T-helper 2 cell treated with Interferon-gamma antibody and Interleukin-4, amounts not matched to agents 100 ng/mL and 5 ng/mL, for 36 hours (primary cell): ENCODE measurements at places on chromosomes 4 and X. TPM values are rescaled to one million over a fixed set of nuclear protein-coding genes. Genes with fewer than 3 reads are reported as not detected.

The SGMS2 gene
- total RNA-seq = 0.05 and 0.25 TPM in 2 replicates

The STS gene
- total RNA-seq = 1.7 and 2.0 TPM in 2 replicates

The KLF3 gene
- total RNA-seq = 15.5 and 17.0 TPM in 2 replicates

The S100P gene
- total RNA-seq = 34.1 and 37.1 TPM in 2 replicates

The CXorf49 gene
- total RNA-seq = not detected in 2 replicates

The C4orf54 gene
- total RNA-seq = not detected in 2 replicates

The PAGE5 gene
- 0.43 TPM in 1 of 2 replicates, not detected in the other for total RNA-seq

The P2RY8 gene
- total RNA-seq = 126 and 127 TPM in 2 replicates

The POU4F2 gene
- total RNA-seq = not detected in 2 replicates

The DRD5 gene
- not detected in 2 replicates for total RNA-seq

The DCLK2 gene
- total RNA-seq = 0.16 and 0.27 TPM in 2 replicates

The DRP2 gene
- total RNA-seq = 0.82 TPM in 2 replicates

The TGIF2LX gene
- not detected in 2 replicates for total RNA-seq

The CXCL1 gene
- not detected in 2 replicates for total RNA-seq

The GCNA gene
- 3.6 and 4.3 TPM in 2 replicates for total RNA-seq

The GLRA3 gene
- not detected in 2 replicates for total RNA-seq

The CXCL8 gene
- total RNA-seq = 2.2 and 2.3 TPM in 2 replicates

The FDCSP gene
- total RNA-seq = not detected in 2 replicates

The ASMTL gene
- 43.4 and 44.3 TPM in 2 replicates for total RNA-seq

The CCKAR gene
- total RNA-seq = not detected in 2 replicates

The GRIA3 gene
- total RNA-seq = not detected in 2 replicates

The ASMT gene
- total RNA-seq = 0.20 TPM in 1 of 2 replicates, not detected in the other

The RP2 gene
- 9.5 and 10.2 TPM in 2 replicates for total RNA-seq

The SH3RF1 gene
- total RNA-seq = 0.16 and 0.30 TPM in 2 replicates

The PCDH11X gene
- total RNA-seq = not detected in 2 replicates

The KIAA0232 gene
- 15.6 and 16.7 TPM in 2 replicates for total RNA-seq

The CSAG2 gene
- total RNA-seq = not detected in 2 replicates

The AMER1 gene
- total RNA-seq = 3.7 TPM in 2 replicates

The PPARGC1A gene
- not detected in 2 replicates for total RNA-seq

The ARHGEF6 gene
- total RNA-seq = 162 and 164 TPM in 2 replicates

The IGSF1 gene
- not detected in 2 replicates for total RNA-seq

The EGFL6 gene
- 8.3 and 9.2 TPM in 2 replicates for total RNA-seq

The SLC10A4 gene
- total RNA-seq = 0.14 TPM in 1 of 2 replicates, not detected in the other

The CTSO gene
- 3.0 and 3.5 TPM in 2 replicates for total RNA-seq

The UGT2A1 gene
- not detected in 2 replicates for total RNA-seq

The PAGE2 gene
- total RNA-seq = not detected in 2 replicates

The MAOB gene
- 3.4 and 4.0 TPM in 2 replicates for total RNA-seq

The GIMD1 gene
- not detected in 2 replicates for total RNA-seq

The KIAA1210 gene
- not detected in 2 replicates for total RNA-seq

The CPZ gene
- total RNA-seq = 0.11 TPM in 1 of 2 replicates, not detected in the other

The AFAP1 gene
- 6.2 and 6.7 TPM in 2 replicates for total RNA-seq

The ARMCX2 gene
- total RNA-seq = 1.9 and 3.1 TPM in 2 replicates

The ZAR1 gene
- total RNA-seq = not detected in 2 replicates

The ARHGAP24 gene
- total RNA-seq = not detected in 2 replicates

The SCFD2 gene
- 31.3 and 33.3 TPM in 2 replicates for total RNA-seq

The LNX1 gene
- not detected in 2 replicates for total RNA-seq

The TXK gene
- total RNA-seq = 5.0 and 6.8 TPM in 2 replicates

The NPY5R gene
- total RNA-seq = not detected in 2 replicates
